ENCODE measurements at places on chromosomes 7 and 10.

- DNase-seq: no peak
Measured at GRCh38 chr10:110421512-110422138, 76.1 kb upstream of the DUSP5 start.

- DNase-seq: no peak
Measured at GRCh38 chr7:123901101-123901500, 23.9 kb upstream of the SPAM1 start.

GRCh38 chr7:127953423-127954356, 77.5 kb downstream of the LRRC4 start:
- no peak for DNase-seq

DNA sequence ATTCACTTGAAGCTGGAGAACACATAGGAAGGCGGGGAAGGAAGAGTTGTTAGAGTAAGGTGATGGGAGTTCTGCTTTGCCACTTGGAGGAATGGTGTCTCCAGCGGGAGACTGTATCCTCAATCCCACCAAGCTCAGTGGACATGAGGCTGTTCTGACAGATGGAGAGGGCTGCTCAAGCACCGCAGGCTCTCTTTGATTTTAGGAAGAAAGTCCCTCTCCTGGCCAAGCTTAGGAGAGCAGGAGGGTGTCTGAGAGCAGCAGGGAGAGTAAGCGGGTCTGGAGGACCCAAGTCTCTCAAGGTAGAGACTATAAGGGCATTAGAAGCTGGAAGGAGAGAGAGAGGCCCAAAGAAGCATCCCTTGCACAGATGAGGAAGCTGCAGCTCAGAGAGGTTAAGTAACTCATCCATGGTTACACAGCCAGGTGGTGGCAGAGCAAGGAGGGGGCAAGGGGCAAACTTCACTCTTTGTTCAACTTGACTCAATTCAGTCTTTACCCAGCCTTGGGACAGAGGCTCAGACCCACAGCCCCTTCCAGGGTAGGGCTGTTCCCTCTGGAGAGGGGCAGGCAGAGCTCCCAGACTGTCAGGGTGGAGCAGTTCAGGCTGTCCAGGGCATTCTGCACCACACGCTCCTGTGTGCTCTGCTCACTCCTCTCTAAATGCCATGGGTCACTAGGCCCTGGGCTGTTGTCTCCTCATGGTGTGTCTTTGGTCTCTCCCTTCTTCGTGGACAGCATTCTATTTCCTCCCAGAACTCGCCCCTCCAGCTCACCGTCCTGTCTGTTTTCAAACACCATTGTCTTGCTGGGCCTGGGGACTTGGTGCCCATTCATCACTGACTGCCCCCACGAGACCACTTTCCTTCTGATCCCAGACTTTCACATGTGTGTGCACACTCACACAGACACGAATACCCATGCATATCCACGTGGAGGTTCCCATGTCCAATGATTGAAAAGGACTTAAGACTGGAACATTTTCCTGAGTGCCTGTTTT, 8.9 kb downstream of the CHAT start:
- DNase-seq: no peak

DNA sequence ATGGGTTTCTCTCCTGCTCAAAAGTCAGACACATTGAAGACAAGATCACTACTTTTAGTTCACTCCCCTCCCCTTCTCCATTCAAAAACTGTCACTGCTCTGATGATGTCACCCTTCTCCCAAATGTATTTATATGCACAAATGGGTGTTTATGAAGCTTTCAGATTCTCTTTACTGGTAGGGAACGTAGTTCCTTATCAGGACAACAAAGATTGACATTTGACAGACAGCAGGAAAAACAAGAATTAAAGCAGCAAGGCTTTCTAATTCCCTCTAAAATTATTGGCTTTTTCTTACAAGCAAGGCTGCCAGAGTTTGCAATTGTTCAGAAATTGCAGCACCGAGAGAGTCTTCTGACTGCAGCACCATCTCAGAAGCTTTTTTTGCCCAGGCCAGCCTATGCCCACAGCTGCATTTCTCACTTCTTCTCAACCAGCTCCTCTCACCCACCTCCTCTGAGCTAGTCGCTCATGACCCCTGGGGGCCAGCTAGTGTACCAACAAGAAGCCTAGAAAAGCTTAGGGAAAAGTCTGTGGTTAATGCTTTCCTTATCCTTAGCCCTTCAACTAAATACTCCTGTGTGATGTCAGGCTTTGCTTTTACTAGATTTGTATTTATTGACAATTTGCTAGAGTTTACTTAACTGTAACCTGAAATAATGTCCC, 265.1 kb downstream of the HTR7 start:
- peak; percentile 2 for DNase-seq

DNA sequence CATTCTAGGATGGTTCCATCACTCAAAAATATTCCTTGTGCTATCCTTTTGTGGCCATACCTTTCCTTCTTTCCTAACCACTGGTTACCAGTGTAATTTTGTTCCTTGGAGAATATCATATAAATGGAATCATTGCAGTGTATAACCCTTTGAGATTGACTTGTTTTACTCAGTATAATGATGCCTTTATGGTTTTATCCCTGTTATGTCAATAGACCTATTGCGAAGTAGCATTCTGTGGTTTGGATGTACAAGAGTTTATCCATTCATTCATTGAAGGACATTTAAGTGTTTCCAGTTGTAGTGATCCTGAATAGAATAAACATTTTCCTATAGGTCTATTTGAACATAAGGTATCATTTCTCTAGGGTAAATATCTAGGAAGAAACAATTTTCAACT, 54.2 kb downstream of the RBM33 start:
- DNase-seq: no peak

GRCh38 chr7:65285906-65286864, 87.5 kb upstream of the ZNF92 start:
- no peak for DNase-seq

GRCh38 chr10:106053061-106053460, 1111.4 kb downstream of the SORCS1 start:
- no peak for DNase-seq

DNA sequence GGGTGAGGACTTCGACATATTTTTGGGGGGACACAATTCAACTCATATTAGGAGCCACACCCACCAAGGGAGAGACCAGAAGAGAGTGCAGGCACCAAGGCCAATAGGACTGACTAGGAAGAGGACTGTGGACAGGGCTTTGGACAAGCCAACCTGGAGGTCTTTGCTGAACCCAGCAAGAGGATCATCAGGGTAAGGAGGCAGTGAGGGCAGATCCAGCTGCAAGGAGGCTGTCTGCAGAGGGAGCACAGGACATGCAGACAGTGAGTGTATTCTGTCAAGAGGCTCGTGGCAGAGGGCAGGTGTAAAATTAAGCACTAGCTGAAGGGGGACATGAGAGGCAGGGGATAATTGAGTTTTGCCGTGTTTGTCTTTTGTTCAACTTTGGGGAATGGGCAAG, 83.4 kb upstream of the MGMT start:
- DNase-seq: no peak

GRCh38 chr7:91045606-91046005, 218.6 kb upstream of the FZD1 start:
- DNase-seq: no peak

- DNase-seq: peak; percentile 6
Measured at GRCh38 chr10:93751832-93752231, 5.9 kb upstream of the LGI1 start.

DNA sequence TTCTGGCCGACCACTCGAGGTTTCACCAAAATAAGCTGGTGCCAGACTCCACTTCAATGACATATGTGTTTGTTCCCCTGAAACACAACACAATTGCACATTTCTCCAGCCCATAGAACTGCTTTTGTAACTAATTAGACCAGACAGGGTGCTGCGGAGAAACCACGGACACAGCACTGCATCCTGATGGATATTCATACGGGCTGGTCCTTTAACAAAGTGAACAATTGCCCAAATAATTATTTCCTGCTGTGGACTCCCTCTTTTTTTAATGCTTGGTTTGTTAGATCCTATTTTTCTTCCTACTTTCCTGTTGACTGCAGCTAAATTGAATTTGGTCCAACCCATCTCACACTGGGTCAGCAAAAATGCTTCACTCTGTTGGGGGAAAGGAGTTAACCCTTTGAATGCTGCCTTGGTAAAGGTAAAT, 198.6 kb upstream of the BMPER start:
- DNase-seq: no peak

- DNase-seq: no peak
Measured at GRCh38 chr10:56481521-56482091, 120.5 kb upstream of the ZWINT start.

DNA sequence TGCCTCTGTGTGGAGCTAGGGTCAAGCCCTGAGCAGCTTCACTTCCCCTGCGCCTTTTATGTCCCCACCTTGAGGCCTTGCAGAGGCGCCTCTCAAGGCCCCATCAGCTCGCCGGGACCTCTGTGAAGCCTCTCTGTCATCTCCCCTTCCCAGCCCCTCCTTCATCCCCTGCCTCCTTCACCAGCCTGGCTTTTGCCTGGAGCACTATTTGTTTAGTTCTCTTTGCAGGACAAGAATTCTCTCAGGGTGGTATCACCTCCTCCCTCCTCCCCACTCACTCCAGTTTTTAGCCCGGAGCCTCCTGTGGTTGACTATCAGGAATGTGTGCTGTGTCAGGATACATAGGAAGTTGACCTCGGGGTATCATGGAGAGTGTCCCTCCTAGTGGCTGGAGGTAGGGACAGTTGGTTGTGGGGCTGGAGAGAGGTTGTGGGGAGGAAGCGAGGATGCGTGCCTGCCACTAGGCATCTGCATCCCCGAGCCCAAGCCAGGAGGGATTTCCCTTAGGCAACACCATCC, 89.8 kb upstream of the ANLN start:
- no peak for DNase-seq

DNA sequence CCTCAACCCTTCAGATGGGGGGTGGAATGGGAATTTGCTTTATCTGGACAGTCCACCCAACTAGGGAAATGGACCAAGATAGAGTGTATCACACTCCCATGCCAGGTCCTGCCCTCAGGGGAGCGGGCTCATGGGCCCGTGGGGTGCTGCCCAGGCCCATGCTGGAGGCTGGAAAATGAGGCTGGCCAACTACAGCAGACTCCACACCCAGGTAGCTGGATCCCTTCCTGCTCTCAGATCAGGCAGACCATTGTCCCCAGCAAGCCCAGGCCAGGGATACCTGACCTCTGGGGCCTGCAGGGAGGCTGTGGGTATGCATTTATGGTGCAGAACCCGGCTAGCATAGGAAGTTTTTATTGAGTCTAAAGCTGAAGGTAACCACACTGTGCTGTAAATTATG, 162.4 kb downstream of the TCERG1L start:
- DNase-seq: no peak

- DNase-seq: no peak
Measured at GRCh38 chr7:27185854-27186667, 1.0 kb upstream of the HOXA11 start.

DNA sequence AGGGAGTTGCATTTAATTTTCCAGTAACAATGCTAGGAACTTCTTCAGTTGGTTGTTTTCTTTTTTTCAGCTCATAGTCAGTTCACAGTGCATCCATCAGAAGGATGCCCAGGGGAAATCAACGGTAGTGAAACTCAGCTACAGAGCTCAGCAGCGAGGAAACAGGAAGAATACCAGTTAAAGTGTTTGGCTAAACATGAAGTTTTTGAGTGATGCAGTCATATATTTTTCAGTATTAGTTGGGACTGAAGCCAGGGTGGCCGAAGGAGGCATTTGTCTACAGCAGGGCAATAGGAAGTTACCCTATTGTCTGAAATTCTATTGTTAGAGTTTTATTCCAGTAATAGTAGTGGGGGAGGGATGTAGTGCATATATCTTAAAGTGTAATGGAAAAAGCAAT, 45.3 kb upstream of the MALRD1 start:
- DNase-seq: no peak

DNA sequence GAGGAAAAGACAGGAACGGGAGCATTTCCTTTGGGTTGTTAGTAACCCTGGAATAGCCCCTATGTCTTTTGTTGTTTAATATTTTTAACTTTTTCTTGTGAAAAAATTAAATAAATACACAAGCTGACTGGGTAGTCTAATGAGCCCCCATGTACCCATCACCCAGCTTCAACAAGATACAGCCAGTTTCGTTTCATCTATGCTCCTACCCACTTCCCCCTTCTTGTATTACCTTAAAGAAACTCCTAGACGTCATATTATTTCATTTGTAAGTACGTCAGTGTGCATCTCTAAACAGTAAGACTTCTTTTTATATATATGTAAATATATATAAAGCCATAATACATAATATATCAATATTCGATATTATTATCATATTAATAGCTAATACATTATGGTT, 42.8 kb upstream of the NUB1 start:
- DNase-seq: no peak

- no peak for DNase-seq
Measured at GRCh38 chr10:76998451-76998850, 639.2 kb downstream of the KCNMA1 start.

GRCh38 chr10:75450075-75450445, 18.6 kb downstream of the LRMDA start:
- no peak for DNase-seq

GRCh38 chr7:121075952-121076349, 87.4 kb downstream of the CPED1 start:
- DNase-seq: no peak

GRCh38 chr7:123769371-123769770, 20.6 kb upstream of the WASL start:
- no peak for DNase-seq

DNA sequence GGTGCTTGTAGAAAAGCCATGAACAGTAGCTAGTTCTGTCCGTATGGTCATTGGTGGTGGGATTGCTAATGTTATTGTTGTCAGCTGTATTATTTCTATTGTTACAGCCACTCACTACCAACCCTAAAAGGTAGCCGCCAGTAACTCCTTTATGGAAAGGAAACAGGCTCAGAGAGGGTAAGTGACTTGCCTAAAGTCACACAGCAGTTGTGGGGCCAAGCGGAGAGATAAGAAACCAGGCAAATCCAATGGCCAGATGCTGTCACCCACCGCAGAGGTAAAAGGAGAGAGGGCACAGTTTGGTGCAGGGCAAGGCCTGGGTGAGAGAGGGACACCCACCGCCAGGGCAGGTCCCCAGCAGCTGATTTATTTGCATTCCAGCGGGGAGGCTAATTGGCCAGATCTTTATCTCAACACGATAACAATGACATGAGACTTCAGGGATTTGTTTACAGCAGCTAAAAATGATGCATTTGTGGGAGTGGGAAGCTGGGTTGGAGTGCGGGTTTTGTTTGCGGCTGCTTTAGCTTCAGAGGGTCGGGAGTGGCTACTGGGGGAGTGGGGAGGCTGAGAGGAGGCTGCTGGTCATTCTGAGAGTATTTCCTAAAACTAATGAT, 8.6 kb upstream of the NKX2-3 start:
- no peak for DNase-seq

DNA sequence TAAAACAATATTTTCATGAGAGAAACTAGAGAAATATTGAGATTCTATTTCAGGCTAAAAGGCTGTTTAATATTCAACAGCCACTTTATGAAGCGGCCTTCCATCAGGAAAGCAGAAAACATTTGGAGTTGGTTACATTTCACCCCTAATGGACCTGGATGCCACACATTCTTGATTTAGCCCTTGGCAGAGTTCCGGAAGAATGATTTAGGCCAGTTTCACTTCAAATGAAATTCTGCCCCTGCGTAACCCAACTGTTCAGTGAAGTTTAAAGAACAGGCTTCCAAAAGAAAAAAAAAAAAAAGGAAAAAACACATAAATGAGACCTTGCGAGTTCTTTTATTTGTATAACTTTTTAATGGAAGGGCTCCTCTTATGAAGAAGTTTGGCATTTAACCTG, 239.2 kb upstream of the AKR1E2 start:
- DNase-seq: no peak

GRCh38 chr10:12471135-12471534, 121.8 kb downstream of the CAMK1D start:
- DNase-seq: no peak

- DNase-seq: no peak
Measured at GRCh38 chr10:11794566-11794965, 28.6 kb upstream of the PROSER2 start.

GRCh38 chr7:131929632-131930031, 373.2 kb upstream of the PODXL start:
- no peak for DNase-seq

Measured in C1 segment of cervical spinal cord (tissue), 14 donors.